ENCODE measurements at places on chromosomes 6 and 20.
A peak's percentile ranks its signal among the peaks of the same experiment; 100 is the strongest.

- DNase-seq, result no peak
Observed at GRCh38 chr20:17896771-17897369, 71.7 kb downstream of the SNX5 start.

- peak; percentile 38 for DNase-seq
Observed at GRCh38 chr6:144150710-144151657, 667 bp downstream of the STX11 start.

DNA sequence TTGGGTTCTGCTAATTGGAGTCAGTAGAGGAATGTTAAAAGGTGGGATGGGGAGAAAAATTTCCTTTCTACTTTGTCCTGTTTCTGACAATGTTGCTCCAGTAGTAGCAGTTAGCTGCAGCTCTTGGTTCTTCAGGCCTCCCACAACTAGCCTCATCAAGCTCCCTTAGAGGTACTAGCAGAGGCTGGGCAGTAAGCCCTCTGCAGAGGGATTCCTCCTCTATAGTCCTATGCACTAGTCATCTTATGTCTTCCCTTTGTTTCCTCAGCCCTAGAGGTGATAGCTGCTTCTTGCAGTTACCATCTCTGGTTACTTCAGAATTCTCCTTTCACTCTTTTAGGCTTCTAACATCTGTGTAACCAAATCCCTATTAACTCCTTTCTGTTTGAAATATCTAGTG is 99.8 kb downstream of the FILIP1 start:
- DNase-seq, result no peak

DNA sequence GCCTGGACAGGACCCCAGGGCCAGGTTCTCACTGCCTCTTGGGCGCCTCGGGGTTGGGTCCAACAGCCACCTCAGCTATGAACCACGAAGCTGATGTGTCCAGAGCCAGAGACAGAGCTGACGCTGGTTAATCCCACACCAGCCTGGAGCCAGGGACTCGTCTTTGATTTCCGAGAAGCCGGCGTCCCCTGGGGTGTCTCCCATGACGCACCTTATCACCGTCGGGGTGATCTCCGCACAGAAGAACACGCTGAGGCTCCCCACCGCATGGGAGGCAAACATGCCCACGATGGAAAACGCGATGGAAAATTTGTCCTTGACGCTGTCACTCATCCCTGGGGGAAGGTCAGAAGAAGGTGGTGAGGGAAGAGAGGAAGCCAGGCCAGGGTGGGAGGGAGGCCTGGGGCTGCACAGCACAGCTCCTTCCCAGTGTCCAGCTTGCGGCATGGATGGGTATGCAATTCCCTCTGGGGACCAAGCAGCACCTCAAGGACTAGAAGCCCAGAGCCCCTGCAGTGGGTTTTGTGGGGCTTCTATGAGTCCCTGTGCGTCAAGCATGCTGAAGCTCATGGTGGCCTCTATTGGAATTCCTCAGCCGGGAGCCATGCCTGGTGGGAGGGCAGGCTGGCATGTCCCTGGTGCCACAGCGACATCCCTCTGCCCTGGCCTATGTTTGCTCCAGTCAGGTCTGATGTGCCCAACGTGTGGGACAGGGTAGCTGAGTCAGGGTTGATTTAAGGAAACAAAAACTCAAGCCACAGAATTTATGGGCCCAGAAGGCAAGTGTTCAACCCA is 25.1 kb downstream of the PSMG4 start:
- DNase-seq, result no peak

DNA sequence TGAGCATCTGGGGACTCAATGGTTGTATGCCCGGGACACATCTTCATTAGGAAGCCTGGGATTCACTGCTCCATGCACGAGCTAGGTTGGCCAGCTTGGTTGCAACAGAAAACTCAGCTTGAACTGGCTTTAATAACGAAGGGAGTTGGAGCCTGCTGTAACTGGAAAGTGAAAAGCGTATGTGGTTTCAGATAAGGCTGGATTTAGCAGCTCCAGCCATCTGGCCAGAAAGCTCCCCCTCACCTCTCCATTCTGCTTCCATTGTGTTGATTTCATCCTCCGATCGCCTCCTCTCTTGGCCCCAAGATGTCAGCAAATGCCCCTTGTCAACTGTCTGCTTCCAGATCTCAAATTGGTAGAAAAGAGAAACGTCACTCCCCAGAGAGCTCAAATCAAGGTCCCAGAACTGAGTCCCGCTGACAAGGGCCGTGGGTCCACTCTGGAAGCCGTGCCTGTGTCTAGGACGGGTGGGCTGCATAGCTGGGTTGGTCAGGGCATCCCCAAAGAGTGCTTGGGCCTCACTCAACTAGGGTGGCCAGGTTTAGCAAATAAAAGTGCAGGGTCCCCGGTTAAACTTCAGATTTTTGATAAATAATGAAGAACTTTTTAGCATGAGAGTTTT is 117.0 kb upstream of the PMEPA1 start:
- DNase-seq, result no peak

- no peak for DNase-seq
Observed at GRCh38 chr6:137104926-137105325, 60.2 kb upstream of the IL20RA start.

- peak; percentile 72 for DNase-seq
Observed at GRCh38 chr6:127391094-127391953, 47.9 kb upstream of the ECHDC1 start.

DNA sequence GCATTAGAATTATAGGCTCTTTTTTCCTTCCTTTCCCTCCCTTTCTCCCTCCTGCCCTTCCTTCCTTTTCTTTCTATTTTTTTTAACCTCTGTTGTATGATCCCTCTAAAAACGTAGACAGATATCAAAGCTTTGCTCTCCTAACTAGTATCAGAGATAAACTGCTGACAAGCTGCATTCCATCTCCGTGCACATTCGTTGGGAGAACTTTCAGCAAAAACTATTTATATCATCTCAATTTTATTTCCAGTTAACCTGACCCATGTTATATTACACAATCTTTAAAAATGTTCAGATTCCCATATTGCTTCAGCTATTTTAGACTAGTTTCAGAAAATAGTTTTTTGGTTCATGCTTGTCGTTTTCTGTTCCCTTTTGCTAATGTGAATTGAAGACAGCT is 47.3 kb downstream of the RNF217 start:
- no peak for DNase-seq

GRCh38 chr6:166312832-166313231 is 4.6 kb upstream of the PRR18 start:
- no peak for DNase-seq

- no peak for DNase-seq
Observed at GRCh38 chr20:63309261-63310071, 16.5 kb downstream of the COL20A1 start.

DNA sequence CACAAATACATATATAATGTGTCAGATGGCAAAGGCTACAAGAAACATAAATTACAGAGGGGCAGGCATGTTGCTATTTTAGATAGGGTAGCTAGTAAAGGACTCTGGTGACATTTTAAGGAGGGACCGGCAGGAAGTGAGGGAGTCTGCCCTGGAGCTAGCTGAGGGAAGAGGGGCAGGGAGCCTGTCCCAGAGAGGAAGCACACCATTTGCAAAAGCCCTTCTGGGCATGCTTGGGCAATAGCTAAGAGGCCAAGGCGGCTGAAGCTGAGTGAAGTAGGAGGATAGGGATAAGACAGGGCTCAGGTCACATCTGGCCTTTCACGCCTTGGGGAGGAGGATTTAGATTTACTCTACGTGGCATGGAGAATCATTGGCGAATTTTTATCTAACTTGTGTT is 96.2 kb downstream of the RTN4IP1 start:
- no peak for DNase-seq

All from mammary epithelial cell (primary cell).